ENCODE measurements at places on chromosomes 2 and 18.

DNA sequence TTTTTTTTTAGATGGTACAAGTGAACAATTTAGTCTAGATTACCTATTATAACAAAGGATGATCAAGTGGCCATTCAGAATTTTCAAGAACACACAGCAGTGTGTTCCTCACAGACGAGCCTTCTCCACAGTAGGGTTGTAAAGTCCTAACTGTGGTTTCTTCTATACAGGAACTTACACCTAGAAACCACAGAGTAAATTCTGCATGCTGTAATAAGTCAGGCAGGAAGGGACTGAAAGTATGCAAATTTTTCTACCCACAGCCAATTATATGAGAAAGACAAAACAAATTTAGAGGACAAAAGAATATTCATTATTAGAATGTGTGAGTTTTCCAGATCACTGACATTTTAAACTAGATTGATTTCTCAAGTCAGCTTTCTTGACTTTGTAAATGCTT, 99.5 kb downstream of the RBMS1 start:
- DNase-seq: no peak

GRCh38 chr2:223832241-223832903, 5.0 kb downstream of the AP1S3 start:
- DNase-seq: no peak

GRCh38 chr2:240586919-240587800, 626 bp downstream of the CAPN10 start:
- peak; percentile 34 for DNase-seq

- no peak for DNase-seq
These were observed 274.9 kb upstream of the VWC2L start for GRCh38 chr2:214135966-214136365.

GRCh38 chr18:74316257-74317170, 875 bp downstream of the C18orf63 start:
- DNase-seq: no peak

DNA sequence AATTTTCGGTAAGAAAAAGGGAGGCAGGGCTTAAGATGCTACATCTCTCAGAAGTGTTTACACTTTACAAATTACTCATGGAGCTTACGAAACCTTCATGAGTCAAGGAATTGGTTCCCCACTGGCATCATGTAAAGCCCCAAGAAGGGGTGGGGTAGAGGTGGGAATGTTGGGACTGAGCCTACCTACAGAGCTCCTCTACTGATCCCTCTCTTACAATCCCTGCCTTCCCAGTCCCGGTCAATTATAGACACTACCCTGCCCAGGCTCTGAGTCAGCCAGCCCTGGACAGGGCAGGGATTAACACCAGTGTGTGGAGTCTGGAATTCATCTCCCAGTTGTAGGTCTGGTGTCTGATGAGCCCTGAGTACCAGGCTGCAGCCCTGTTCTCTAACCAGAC, 248.9 kb downstream of the PAX3 start:
- DNase-seq: no peak

DNA sequence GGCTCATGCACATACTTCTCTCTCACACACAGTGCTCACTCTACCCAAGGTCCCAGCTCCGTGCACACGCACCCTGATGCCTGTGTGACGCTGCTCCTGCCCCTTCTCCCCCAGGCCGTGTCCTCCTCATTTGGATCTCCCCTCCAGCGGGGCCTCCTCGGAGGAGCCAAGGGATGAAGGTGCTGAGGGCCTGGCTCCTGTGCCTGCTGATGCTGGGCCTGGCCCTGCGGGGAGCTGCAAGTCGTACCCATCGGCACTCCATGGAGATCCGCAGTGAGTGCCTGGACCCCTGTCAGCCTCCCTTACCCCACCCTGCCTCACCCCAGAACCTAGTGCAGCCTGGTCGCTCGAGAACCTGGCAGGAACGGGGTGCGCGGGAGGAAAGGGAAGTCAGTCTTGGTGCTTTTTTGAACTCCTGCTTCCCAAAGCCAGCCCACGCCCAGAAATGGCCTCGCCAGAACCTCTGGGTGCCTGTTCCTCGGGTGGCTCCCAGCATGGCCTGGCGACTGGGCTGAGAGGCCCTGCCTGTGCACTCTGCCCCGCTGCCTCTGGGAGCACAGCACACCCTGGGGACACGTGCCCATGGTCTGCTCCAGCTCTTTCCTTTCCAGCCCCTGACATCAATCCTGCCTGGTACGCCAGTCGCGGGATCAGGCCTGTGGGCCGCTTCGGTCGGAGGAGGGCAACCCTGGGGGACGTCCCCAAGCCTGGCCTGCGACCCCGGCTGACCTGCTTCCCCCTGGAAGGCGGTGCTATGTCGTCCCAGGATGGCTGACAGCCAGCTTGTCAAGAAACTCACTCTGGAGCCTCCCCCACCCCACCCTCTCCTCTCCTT, at the start of gene PRLH:
Gene PRLH, plus strand, starts transcription at position 174 of the 835 bp plus-strand sequence. Its CDS starts 0 bp downstream, at position 174.
- no peak for DNase-seq

GRCh38 chr2:60047347-60047746, 506.1 kb downstream of the BCL11A start:
- no peak for DNase-seq

DNA sequence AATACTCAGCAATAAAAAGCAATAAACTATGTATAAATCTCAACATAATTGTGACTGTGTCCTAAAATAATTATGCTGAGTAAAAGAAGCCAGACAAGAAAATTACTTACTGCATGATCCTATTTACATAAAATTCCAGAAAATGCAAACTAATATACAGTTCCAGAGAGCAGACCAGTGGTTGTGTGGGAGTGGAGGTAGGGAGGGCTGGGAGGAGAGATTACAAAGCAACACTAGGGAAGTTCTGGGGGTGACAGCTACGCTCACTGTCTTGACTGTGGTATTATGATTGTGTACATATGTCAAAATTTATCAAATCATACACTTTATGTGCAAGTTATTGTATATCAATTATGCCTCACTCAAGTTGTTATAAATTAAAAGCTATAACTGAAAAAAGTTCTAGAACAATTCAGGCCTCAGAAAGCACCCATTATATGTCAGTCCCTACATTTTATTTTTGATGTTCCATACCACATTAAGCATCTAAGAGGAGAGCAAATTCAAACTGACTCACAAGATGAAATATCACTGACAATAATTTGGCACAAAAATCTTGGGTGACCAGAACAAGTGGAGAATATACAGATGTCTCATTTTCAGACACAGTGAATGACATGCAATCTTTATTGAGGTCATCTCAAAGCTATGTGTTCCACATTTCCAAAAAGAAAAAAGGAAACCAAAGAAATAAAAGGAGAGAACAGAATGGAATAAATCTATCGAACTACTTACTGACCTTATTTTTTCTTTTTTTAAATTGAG, 85.1 kb downstream of the ANTXR1 start:
- DNase-seq: peak; percentile 69

DNA sequence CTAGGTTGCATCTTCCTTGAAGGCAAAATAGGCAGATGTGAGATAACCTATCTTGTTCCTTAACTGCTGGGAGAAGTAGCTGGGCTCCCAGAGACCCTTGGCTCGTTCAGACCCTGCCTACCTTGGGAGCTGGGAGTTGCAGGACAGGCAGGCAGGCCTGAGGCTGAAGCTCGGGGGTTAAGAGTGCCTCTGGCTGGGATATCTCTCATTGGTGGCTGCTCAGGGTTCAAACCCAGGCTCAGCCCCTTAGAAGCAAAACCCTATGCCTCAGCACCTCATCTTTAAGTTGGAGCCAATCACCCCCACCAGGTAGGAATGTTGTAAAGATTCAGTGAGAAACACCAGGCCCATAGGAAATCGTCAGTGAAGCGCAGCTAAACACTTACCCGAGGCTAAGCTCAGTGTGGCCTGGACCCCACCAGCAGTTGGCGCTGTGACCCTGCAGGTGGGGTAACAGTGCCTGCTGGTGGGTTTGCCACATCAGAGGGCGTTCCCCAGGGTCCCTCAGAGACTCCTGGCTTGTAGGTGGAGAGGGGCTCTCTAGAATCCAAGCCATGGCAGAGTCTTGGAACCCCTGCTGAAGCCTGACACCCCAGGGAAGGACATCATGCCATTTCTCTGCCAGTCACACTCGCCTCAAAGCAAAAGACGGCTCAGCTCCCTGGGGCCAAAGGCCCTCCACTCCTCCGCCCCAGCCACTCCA, 54.6 kb upstream of the GPR17 start:
- peak; percentile 85 for DNase-seq

- no peak for DNase-seq
These were observed 61.3 kb downstream of the GALNT1 start for GRCh38 chr18:35642802-35643201.

DNA sequence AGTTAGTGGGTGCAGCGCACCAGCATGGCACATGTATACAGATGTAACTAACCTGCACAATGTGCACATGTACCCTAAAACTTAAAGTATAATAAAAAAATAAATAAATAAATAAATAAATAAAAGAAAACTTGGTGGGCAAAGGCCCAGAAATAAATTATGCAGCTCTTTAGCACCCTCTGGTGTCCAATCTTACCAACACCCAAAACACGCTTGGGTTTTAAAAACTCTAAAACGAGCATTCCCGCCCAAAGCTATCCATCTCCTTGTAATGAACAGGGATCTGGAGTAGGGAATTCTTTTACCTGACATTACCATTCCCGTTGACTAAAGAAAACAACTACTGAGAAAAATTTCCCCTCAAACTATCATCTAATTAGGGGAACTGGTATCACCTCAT, 2005.9 kb upstream of the CELF4 start:
- no peak for DNase-seq

GRCh38 chr2:170829036-170829435, 12.3 kb downstream of the GAD1 start:
- DNase-seq: no peak

DNA sequence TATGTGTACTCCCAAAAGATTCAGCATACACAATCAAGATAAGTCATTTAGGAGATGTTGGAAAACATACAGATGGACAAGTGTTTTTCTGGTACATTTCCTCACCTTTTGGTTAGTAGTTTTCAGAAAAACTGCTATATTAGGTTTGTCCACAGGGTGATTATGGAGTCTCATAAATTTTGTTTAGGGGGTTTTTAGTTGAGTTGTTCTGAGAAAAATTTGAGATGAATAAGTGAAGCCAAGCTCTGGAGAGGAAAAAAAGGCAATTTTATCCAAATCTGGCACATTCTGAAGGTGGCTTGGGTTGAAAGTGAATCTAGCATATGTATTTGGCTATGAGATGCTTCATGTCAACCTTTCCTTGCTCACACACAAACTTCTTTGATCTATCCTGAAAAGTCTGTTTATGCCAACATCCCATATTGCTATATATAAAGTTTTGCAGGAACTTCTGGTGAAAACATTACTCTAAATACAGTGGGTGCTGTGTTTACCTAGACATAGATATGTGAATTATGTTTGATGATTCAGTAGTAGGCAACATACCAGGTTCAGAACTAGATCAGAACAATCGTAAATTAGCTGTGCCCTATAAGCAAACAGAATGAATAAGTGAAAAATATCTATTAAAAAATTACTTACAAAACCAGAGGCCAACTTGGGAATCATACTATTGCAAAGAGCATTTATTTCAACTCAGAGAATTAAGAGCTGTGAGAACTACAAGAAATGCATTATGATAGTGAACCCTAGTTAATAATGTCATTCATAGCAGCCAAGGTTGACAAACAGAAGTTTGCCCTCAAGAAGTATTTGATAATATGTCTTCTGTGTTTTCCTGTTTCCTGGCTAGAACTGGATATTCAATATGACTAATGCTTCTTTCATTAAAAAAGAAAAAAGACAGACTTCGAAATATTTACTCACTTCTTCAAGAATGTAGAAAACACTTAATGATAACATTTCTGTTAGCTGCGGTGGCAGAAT, 552.0 kb downstream of the IRS1 start:
- DNase-seq: no peak

- DNase-seq: no peak
These were observed 76.2 kb upstream of the MYO3B start for GRCh38 chr2:170101789-170102188.

DNA sequence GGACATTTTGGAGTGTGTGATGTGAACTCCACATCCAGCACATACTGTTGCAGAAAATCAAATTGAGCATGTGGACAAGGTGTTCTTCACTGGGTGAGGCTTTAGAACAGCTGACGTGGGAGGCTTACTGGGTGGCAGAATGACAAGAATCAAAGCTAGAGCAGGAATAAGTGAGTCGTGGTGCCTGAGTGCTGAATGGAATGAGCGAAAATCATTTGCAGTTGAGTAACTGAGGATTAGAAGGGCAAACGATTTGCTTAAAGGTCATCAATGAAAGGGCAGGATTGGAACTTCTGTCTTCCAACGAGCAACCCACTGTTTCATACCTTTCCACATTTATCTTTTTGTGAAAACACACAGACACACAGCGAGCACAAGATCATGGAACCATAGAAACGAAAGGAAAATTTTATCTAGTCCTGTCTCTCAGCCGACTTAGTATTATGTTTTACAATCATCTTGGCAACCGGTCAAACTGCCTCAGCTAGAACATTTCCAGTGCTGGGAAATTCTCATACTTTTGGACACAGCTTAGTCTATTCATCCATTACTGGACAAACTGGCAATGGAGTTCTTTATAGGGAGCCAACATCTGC, 7.2 kb upstream of the DAW1 start:
- no peak for DNase-seq

GRCh38 chr2:170026361-170026760, 151.6 kb upstream of the MYO3B start:
- no peak for DNase-seq

GRCh38 chr2:70705160-70705850, 62.7 kb downstream of the ADD2 start:
- no peak for DNase-seq

- DNase-seq: no peak
These were observed 104.6 kb upstream of the RMDN2 start for GRCh38 chr2:37820471-37820986.

DNA sequence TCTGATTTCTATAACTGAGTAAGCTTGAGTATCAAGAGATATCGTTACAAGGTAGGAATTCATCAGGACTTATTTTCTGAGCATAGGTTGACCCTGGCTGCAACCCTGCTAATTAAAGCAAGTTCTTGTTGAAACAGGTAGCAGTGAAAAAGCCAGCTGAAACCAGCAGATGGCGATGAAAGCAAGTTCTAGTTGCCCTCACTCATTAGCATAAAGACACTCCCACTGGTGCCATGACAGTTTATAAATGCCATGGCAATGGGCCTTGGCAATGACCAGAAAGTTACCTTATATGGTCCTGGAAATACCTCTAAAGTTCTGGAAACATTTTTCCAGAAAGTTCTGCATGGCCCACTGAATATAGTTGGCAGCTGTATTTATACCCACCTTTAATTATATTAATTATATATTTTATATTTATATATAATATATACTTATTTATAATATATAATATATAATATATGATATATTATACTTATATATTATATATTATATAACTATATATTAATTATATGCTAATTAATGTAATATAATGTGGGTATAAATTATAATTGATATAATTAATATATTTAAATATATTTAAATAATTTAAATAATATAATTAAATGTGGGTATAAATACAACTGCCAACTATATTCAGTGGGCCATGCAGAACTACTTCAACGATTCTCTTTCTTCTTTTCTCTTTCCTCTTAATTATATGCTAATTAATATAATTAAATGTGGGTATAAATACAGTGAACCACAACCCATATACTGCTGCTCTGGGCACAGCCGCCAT, 188.0 kb downstream of the CDH7 start:
- peak; percentile 31 for DNase-seq

GRCh38 chr2:241616168-241617125, 20.5 kb downstream of the THAP4 start:
- no peak for DNase-seq

GRCh38 chr18:79766308-79766707, 31.4 kb upstream of the KCNG2 start:
- DNase-seq: no peak
